CD4-positive, alpha-beta T cell (primary cell): ENCODE measurements at places on chromosomes 7 and 10. TPM values are rescaled to one million over a fixed set of nuclear protein-coding genes. Genes with fewer than 3 reads are reported as not detected.

GRCh38 chr10:46310851-46311250 lies 24.1 kb downstream of the ANTXRL start:
- H3K36me3 ChIP-seq: no peaks in the 10 kb centered on the region
- no peak for DNase-seq
- H3K27ac ChIP-seq: no peak overlapping the region
- H3K4me3 ChIP-seq: no peak overlapping the region
- H3K4me1 ChIP-seq: no peaks in the 10 kb centered on the region

AKR1C4 gene
- not detected for total RNA-seq

CDH23 gene
- total RNA-seq: 4.6 TPM

GRCh38 chr10:127983344-127984100 lies 76.6 kb downstream of the PTPRE start:
- H3K27ac ChIP-seq: no peak overlapping the region
- H3K4me1 ChIP-seq: no peaks in the 10 kb centered on the region
- H3K4me3 ChIP-seq: no peak overlapping the region
- H3K27me3 ChIP-seq: no peaks in the 10 kb centered on the region
- no peak for DNase-seq

DNA sequence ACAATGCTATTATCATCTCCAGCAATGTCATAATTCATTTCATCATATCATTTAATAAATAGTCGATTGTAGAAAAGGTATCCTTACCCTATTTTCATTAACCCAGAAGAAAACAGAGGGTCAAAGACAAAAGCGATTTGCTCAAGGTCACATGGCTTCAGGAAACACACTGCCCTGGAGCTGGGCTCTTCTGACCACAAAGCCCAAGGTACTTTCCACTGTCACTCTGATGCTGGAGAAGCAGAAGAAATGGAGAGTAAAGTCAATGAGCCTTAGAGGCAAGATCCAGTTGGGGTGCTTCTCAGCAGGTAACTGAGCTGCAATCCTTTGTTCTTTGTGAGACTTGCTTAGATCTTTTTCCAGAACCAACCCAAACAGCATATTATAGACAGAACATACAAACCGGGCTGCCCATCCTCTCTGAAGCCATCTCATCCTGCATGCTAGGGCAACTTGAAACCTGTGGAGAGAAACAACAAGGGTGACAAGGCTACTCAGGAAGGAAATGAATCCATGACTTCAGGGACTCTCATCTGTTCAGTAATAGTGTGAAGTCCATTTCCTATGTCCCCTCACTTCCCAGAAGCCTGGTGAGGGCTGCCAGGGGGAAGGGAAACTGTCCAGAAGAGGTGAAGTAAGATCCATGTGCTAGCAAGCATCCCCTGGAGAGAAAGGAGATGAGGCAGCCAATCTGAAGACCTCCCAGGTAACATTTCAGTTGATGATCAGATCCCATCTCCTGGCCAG lies 148.6 kb upstream of the SVIL start:
- H3K36me3 ChIP-seq: no peaks in the 10 kb centered on the region
- H3K27ac ChIP-seq: no peak overlapping the region
- H3K27me3 ChIP-seq: peaks cover 3% of the 10 kb centered on the region
- no peaks in the 10 kb centered on the region for H3K4me1 ChIP-seq
- no peak overlapping the region for H3K4me3 ChIP-seq

DNA sequence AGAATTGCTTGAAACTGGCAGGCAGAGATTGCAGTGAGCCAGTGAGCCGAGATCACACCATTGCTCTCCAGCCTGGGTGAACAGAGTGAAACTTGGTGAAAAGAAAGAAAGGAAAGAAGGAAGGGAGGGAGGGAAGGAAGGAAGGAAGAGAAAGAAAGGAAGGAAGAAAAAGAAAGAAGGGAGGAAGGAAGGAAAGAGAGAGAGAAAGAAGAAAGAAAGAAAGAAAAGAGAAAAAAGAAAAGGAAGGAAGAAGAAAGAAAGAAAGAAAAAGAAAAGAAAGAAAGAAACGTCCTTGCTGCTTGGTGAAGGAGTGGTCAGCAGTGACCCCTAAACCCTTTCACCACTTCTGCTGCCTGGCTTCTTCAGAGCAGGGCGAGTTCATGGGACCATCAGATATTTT lies 147.1 kb upstream of the MYO3A start:
- DNase-seq: no peak
- no peak overlapping the region for H3K27ac ChIP-seq
- H3K4me1 ChIP-seq: no peaks in the 10 kb centered on the region
- no peak overlapping the region for H3K4me3 ChIP-seq
